Activated CD4-positive, alpha-beta T cell treated with anti-CD3 and anti-CD28 coated beads for 4 hours (primary cell): ENCODE measurements at places on chromosomes 5 and 9.

DNA sequence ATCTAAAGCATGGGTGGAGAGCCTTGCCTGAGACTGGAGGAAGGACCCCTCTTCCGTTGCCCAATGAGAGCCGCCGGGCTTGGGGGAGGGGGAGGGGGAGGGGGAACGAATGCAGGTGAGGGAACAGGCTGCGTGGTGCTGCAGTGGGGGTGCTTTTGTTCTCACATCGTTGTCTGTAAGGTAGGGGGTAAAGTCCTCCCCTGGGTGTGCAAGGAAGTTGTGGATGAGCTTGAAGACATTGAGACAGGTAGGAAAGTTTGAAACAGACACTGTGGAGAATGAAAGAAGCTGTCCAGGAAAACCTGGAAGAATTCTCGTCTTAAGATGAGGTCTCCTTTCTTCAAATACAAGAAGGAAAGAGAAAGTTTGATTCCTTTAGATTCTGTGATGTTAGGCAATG is 94.1 kb upstream of the LIFR start:
- no peak for DNase-seq

DNA sequence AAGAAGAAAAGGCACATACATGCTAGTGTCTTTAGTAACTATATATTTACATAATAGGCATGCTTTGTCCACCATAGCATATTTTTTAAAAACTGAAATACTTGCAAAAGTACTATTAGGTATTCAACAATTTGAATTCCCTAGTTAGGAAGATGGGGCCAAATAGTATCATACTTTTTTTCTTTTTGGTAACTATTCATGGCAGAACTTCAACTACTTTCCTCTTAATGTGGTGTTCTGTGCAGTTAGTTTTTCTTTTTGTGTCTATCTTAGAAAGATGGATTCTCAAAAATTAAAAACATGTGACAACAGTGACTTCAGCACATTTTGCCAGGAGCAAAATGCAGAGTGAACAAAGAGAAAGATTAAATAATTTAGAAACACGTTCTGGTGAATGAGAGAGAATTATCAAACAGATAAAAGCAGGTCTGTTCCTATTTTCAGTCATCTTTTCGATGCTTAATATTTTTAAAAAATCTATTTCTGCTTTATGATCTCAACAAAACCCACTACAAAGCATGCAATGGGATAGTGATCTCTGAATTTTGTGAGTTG is 341.1 kb downstream of the ARL15 start:
- DNase-seq = no peak

- no peak for DNase-seq
Measured at GRCh38 chr9:70083429-70083828, 39.8 kb downstream of the MAMDC2 start.

DNA sequence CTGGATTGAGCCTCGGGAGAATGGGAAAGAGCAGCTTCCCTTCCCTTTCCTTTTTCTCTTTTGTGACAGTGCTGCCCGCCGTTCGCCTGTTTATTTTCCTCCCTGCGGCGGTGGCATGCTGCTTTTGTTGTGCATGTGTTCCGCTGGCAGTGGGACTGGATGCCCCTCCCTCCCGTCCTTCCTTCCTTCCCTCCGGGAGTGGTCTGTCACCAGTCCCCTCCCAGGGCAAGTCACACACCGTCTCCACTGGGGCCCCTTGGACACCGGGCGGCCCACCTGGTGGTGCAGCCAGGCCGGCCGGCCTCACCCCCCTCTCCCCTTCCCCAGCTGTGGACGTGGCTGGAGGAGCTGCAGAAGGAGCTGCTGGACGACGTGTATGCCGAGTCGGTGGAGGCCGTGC is 214.7 kb downstream of the TRIO start:
- no peak for DNase-seq

- DNase-seq = no peak
Measured at GRCh38 chr5:146006470-146007190, 70.3 kb downstream of the SH3RF2 start.

DNA sequence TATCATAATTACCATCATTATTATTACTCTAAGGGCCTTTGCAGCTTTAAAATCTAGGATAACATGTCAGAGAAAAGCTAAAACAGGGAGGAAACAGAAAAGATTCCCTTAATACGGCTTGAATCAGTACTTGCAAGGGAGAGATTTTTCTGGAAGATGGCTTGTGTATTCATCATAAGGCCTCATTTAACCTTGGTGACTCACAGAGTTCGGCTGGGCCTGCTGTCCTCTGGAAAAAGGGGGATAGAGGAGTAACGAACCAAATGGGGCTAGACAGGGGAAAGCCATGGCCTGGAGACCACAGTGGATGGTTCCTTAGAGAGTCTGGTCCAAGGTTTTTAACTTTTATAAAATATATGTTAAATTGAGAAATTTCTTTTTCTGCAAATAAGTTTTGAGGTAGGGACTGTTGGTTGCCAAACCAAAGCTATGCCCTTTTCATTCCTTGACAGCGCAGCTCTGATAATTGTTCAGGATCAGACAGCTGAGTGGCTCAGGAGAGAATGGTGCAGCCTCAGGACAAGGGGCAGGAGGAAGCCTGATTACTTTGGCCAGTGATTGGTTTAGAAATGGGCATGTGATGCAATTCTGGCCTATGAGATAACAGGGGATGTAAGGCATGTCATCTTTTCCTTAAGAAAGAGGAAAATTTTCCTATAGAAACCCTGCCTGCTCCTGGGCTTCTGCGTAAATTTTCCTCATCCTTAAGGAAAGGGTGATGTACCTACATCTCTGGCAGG is 25.6 kb upstream of the GSN start:
- DNase-seq = no peak

DNA sequence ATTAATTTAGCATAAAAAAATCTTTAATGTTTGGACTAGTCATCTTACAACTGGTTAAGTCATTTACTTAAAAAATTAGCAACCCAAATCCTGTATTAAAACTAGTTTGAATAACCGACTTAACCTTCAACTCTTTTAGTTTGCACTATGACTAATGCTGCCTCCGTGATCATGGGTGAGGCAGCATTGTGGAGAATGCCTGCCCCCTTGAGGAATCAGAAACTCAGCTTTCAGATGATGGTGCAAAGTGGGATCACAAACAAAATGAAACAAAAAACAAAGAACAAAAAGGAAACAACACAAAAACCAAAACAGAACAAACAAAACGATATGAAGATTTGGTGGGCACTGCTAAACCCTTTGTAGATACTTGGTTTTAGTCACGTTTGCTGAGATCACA is 127.0 kb upstream of the PALM2AKAP2 start:
- no peak for DNase-seq
